ENCODE measurements at places on chromosomes 7 and 10. TPM values are rescaled to one million over a fixed set of nuclear protein-coding genes. Genes with fewer than 3 reads are reported as not detected.

DNA sequence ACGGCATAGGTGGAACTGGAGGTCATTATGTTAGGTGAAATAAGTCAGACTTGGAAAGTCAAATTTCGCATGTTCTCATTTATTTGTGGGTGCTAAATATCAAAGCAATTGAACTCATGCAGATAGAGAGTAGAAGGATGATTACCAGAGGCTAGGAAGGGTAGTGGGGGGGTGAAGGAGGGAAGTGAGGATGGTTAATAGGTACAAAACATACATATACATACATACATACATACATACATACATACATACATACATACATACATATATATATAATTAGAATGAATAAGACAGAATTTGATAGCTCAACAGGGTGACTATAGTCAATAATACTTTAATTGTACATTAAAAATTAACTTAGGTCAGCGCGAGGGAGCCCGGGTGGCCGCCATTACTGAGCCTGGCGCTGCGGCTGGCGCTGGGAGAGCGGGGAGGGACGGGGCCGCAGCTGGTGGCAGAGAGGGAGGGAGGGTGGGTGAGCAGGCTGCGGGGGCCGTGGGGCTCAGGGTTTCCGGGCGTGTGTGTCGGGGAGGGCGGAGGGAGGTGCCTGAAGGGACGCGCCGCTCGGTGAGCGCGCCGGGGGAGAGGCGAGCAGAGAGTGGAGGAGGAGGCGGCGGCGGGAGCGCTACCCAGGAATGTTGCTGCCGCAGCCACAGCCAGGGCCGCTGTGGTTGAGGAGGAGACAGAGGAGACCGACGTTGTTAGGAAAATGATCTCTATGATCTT, 85.8 kb upstream of the EGFR start:
- peaks cover 11% of the 10 kb centered on the region for H3K4me1 ChIP-seq
- no peaks in the 10 kb centered on the region for H3K36me3 ChIP-seq
- H3K4me3 ChIP-seq: peak overlapping the region; percentile 48
- DNase-seq: peak; percentile 68
- H3K27ac ChIP-seq: no peak overlapping the region

DNA sequence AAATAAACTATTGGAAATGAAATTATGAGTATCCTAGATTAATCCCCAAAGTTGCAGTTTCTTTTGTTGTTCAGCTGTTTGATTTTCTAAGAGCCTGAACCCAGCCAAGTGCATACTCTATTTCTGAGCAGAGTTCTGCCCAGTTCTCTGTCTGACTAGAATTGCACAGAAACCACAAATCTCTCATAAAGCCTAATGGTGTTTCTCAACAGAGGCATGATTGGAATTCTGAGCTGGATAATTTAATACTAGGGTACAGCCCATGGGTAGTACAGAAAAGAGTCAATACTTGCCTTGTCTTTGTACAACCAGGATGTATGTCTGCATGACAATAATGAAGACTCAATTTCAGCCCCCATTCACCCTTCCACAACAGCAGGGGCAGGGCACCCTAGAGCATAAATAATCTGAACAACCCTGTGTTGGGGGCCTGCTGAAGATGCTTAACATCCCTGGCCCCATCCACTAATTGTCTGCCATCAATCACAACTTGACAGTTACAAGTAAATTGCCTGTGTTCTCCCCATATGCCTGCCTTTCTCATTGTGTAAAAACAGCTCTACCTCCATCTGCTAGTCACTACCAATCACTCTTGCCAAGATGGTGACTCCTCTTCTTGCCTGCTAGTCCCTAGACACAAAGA, 114.4 kb downstream of the NPSR1 start:
- H3K4me3 ChIP-seq: no peak overlapping the region
- no peaks in the 10 kb centered on the region for H3K4me1 ChIP-seq
- no peak overlapping the region for H3K27ac ChIP-seq
- no peaks in the 10 kb centered on the region for H3K27me3 ChIP-seq
- no peak for DNase-seq

DNA sequence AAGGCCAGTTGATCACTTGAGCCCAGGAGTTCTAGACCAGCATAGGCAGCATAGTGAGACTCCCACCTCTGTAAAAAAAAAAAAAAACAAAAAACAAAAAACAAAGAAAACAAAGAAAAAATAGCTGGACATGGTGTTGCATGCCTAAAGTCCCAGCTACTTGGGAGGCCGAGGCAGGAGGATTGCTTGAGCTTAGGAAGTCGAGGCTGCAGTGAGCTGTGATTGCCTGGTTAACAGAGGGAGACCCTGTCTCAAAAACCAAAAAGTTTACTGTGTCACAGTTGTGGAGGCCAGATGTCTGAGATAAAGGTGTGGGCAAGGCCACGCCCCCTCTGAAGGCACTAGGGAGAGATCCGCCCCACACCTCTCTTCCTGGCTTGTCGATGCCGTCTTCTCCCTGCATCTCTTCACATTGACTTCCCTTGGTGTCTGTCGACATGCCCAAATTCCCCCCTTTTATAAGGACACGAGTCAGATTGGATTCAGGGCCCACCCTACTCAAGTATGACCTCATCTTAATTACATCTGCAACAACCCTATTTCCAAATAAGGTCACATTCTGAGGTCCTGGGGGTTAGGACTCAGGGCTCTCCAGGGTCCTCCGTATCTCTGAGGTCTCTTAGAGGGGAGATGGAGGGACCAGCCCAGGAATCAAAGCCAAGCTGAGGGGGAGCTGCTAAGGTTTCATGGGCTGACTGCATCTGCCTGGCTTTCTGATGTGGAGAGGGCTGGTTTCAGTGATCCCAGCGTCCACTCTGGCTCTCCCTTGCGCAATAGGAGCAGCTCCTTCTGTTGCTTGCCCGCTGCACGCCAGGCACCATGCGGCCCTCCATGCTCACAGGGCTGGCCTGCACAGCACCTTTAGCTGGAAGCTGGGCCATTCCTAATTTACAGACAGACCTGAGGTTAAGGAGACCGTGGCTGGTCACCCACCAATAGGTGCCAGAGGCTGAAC, 23.1 kb downstream of the AGAP3 start:
- H3K4me3 ChIP-seq: no peak overlapping the region
- no peak for DNase-seq
- no peaks in the 10 kb centered on the region for H3K36me3 ChIP-seq
- H3K27ac ChIP-seq: peak overlapping the region; percentile 19
- peaks cover 36% of the 10 kb centered on the region for H3K4me1 ChIP-seq

DNA sequence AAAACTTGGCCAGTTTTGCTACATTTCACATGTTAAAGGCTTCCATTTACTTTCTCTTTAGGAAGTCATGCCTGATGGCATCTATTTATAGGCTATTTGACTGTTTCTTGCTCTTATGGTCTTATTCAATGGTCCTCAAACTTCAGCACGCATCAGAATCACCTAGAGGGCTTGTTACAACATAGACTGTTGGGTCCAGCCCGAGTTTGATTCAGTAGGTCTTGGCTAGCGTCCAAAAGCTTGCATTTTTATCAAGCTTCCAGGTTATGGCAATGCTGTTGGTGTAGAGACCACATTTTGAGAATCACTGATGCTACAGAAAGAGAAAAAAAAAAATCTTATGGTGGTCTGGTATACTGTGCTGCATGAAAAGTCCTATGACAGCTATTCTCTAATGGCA, 51.9 kb downstream of the MTPN start:
- no peak overlapping the region for H3K27ac ChIP-seq
- no peaks in the 10 kb centered on the region for H3K27me3 ChIP-seq
- H3K4me3 ChIP-seq: no peak overlapping the region
- peaks cover 27% of the 10 kb centered on the region for H3K4me1 ChIP-seq
- DNase-seq: no peak

The PTPN12 gene
- 67.1 TPM for total RNA-seq

The LBX1 gene
- not detected for total RNA-seq

The ASZ1 gene
- not detected for total RNA-seq

- H3K27ac ChIP-seq: no peak overlapping the region
- H3K36me3 ChIP-seq: no peaks in the 10 kb centered on the region
- H3K4me3 ChIP-seq: no peak overlapping the region
- no peaks in the 10 kb centered on the region for H3K4me1 ChIP-seq
Measured at GRCh38 chr10:31272841-31273240, 46.2 kb upstream of the ZEB1 start.

The GLI3 gene
- 1.1 TPM for total RNA-seq

DNA sequence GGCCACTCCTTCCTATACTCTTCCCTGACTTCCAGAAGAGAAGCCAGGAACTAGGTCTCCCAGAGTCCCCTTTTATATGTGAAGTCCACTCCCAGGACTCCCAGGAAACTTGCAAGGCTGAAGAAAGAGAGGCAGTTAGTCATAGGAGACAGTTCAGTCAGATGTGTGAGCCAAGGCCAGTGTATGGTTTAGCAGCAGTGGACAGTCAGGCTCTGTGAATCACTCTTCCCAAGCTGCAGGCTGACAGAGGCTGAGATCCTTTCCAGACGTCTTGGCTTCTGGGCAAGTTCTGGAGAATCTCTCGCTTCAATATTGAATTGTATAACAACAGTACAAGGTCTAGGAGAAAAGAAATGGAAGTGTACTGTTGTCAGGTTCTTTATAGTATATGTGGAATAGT, 26.9 kb downstream of the BLVRA start:
- 0 out of 2 replicates have a peak, but pooled peaks cover 6% of the 10 kb centered on the region for H3K4me1 ChIP-seq
- H3K27ac ChIP-seq: no peak overlapping the region
- no peaks in the 10 kb centered on the region for H3K36me3 ChIP-seq
- no peaks in the 10 kb centered on the region for H3K27me3 ChIP-seq

GRCh38 chr10:123633106-123633505, 33.0 kb upstream of the GPR26 start:
- no peaks in the 10 kb centered on the region for H3K27me3 ChIP-seq
- no peak for DNase-seq

GRCh38 chr10:131266936-131267813, 44.3 kb downstream of the TCERG1L start:
- H3K4me1 ChIP-seq: no peaks in the 10 kb centered on the region
- H3K4me3 ChIP-seq: no peak overlapping the region
- H3K27ac ChIP-seq: no peak overlapping the region
- H3K36me3 ChIP-seq: no peaks in the 10 kb centered on the region
- no peak for DNase-seq

The IL15RA gene
- 0.66 TPM for total RNA-seq

GRCh38 chr7:38796626-38797501, 112.1 kb downstream of the VPS41 start:
- H3K4me1 ChIP-seq: no peaks in the 10 kb centered on the region
- H3K27me3 ChIP-seq: no peaks in the 10 kb centered on the region
- DNase-seq: peak; percentile 68
- H3K36me3 ChIP-seq: no peaks in the 10 kb centered on the region

Data from Caco-2 (cell line).